ENCODE measurements at places on chromosomes 2 and 18.

DNA sequence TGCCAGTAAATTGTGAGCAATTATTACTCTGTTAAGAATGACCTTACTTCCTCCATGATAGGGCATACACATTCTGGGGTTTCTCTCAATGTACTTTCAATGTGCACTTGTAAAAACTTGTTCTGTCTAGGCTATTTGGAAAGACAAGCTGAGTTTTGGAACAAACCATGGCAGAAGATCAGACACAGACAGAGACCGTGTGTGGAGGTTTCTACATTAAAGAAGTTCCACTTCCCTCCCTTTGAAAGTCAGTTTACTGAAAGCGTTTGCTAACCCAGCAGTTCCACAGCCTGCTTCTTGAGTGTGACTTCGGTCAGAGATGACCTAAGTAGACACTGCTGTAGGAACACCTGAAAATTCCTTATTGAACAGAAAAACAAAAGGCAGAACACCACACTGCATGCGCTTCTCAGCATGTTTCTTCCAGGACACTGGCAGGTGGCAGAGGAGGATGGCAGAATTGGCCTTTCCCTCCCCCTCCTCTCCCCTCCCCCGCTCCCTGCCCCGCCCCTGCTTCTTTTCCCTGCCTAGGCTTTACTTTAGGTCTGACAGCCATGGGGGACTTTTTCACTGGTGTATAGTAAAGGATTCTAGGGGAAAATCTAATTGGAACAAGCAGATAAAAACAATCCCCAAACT is 109.8 kb downstream of the NOL10 start:
- DNase-seq = no peak

- DNase-seq = no peak
These were observed 38.8 kb downstream of the NCAPH start for GRCh38 chr2:96374211-96374951.

DNA sequence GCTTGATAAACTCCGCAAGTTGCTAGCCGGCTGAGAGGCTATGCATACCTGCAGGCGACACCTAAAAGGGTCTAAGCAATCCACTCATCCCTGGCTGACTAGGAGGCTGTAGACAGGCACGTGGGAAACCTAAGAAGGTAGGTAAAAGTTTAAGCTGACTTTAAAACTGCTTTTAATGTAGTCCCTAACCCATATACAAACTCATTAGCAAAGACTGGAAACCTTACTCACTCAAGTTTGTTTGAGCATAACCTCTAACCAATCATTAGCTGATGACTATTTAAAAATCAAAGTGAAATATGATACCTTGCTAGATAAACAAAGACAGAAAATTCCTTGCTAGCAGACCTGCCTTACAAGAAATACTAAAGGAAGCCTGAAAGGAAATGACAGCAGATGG is 106.4 kb downstream of the EXOC6B start:
- no peak for DNase-seq

- no peak for DNase-seq
These were observed 524.0 kb downstream of the CMPK2 start for GRCh38 chr2:6341588-6342129.

DNA sequence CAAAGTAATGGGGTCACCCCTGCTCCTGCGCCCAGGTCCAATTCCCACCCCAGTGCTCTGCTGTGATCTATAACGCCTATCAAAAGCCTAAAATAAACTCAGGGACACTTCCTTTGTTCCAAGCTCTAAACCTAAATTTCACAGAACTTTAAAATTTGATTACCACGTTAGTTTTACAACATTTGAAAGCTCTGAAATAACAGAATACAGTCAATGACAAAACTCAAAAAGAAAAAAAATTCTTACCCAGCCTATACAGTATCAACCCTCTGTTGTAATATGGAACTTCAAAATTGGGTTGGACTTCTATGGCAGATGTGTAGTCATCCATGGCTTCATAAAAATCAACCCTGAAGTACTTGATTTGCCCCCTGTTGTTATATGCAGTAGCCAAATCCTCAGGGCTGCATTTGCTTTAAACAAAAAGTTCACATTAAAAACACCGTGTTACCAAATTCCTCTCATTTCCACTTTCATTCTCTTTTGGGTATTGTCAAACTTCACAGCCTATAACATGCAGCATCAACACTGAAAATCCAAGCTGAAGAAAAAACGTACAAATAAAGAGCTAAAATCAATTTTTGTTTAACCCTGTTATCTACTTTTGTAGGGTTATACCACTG is 4.0 kb downstream of the TTC32 start:
- no peak for DNase-seq

DNA sequence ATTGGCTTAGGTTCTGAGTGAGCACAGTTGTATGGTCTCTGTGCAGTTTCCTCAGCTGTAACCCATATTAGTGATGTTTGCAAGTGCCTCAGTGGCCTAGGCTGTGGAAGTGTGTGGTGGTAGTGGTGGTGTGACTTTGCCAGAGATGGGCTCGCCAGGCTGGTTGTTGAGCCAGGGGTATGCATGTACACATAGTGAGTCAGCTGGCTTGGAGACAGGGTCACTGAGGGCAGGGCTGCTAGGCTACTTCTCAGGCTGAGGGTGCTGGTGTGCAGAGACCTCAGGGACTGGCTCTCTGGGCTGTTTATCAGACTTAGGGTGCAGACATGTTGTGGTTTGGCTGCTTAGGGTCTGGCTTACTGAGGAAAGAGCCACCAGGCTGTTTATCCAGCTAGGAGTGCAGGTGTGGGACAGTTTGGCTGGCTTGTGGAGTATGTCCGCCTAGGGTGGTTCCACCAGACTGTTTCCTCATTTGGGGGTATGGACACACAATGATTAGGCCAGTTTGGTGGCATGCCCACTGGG is 15.0 kb downstream of the APLF start:
- no peak for DNase-seq

DNA sequence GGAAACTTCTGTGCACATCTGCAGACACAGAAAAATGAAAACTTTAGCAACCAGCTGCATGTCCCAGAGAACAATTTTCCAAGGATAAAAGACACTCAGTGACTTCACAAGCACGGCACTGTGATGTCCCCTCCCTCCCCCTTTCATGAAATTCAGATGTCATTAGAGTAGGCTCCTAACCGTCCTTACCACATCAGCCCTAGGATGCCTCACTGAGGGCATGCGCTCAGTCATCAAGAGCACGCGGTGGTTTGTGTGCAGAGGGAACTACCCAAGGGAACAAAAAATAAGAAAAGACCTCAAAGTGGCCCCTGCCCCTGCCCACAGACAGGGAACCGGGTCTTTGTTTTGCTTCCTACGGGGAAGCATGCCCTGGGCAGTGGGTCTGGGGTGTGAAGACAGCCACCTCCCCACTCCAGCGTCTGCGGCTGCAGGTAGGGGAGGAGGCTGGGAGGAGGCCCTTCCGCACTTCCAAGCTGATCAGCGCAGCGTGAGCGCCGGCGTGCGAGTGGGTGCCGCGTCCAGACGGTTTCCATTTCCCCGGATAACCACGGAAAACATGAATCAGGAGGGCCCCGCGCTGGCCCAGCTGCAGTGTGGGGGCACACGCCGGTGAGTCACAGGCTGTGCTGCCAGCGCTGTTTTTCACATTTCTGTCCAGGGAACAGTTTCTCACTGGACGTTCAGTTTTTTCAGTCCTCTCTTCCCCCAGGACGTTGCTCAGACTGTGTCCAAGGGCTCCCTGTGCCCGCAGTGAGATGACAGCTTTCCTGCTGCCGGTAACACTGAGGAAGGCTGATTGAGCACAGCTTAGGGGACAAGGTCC is 70.6 kb downstream of the COPS8 start:
- no peak for DNase-seq

GRCh38 chr2:120862201-120863060 is 126.8 kb downstream of the GLI2 start:
- no peak for DNase-seq

GRCh38 chr18:6741232-6741663 is 11.7 kb downstream of the ARHGAP28 start:
- DNase-seq = no peak
